ENCODE measurements at places on chromosomes 6 and 20. TPM values are rescaled to one million over a fixed set of nuclear protein-coding genes. Genes with fewer than 3 reads are reported as not detected.

The ALDH5A1 gene
- 26.8 TPM for total RNA-seq

The HS3ST5 gene
- not detected for total RNA-seq

The UNC5CL gene
- total RNA-seq, result 41.9 TPM

The AIF1 gene
- total RNA-seq, result 46.8 TPM

The LY6G6F gene
- total RNA-seq, result 3.2 TPM

The ATP6V1G2 gene
- 0.14 TPM for total RNA-seq

The MYT1 gene
- 6.5 TPM for total RNA-seq

The LRFN2 gene
- total RNA-seq, result not detected

The UBD gene
- total RNA-seq, result 35.1 TPM

The TRAPPC3L gene
- total RNA-seq, result 0.19 TPM

The HSPA1L gene
- 0.79 TPM for total RNA-seq

The CFAP61 gene
- not detected for total RNA-seq

The GUCA1A gene
- total RNA-seq, result not detected

The TMEM244 gene
- not detected for total RNA-seq

The GSS gene
- total RNA-seq, result 20.8 TPM

The ERMARD gene
- 11.9 TPM for total RNA-seq

The GRIK2 gene
- total RNA-seq, result 0.17 TPM

The OVOL2 gene
- 0.17 TPM for total RNA-seq

The PGC gene
- not detected for total RNA-seq

The OLIG3 gene
- not detected for total RNA-seq

Data from liver (tissue), 10 donors.